ENCODE measurements at places on chromosomes 12 and 14. TPM values are rescaled to one million over a fixed set of nuclear protein-coding genes. Genes with fewer than 3 reads are reported as not detected.

The EEF1AKMT3 gene
- 5.9 TPM for total RNA-seq

The PNP gene
- total RNA-seq = 30.3 TPM

The OR10A7 gene
- total RNA-seq = not detected

The CLEC4C gene
- total RNA-seq = not detected
